ENCODE measurements at places on chromosomes 12 and 14.

DNA sequence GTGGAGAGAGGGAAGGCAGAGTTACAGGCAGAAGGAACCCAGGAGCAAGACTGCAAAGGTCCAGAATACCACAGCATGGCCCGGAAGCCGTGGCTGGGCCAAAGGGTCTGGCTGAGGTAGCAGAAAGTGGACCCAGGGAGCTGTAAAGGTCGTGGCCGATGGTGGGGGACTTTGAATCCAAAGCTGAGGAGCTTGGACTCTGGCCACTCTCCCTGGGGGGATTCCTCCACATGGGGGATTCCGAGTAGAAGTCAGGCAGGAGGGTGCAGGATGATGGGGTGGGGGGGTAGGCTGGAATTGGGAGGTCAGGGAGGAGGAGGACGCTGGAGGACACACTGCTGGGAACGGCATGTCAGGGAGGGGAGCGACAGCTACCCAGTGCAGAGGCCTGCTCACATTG, 125.2 kb downstream of the GCH1 start:
- DNase-seq = no peak

DNA sequence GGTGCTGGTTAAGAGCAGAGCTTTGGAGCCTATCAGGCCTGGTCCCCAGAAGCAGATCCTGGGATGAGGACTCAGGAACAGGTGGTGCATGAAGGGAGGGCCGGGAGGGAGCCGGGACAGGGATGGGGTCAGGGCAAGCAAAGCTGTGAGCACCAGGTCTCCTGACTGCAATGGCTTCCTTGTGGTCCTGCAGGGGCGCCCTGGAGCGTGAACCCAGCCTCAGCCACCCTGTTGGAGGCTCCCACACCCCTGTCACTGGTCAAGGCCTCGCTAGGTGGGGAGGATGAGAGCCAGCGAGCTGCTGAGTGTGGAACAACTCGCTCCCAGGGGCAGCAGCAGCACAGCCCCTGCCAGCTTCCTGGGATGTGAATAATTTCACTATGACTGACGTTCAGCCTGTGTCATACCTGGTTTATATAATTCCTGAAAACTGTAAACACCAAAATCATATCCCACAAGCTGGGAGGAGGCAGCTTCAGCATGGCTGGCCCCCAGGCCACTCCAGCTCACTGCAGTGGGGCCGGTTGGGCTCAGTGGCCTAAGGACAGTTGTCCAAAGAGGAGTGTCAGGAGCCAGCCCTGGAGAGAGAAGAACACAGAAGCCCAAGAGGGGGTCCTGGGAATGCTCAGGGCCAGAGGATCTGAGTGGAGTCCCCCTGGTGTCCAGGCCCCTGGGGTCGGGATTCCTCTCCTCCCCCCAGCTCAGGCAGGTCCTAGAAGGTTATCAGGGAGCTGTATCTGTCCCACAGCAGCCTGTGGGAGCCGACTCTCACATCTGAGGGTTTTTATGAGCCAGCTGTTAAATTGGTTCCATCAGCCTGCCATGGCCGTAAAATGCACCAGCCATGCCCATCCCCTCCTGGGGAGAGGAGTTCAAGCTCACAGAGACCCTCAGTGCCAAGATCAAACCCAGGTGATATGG, 272.9 kb downstream of the ADGRD1 start:
- no peak for DNase-seq

DNA sequence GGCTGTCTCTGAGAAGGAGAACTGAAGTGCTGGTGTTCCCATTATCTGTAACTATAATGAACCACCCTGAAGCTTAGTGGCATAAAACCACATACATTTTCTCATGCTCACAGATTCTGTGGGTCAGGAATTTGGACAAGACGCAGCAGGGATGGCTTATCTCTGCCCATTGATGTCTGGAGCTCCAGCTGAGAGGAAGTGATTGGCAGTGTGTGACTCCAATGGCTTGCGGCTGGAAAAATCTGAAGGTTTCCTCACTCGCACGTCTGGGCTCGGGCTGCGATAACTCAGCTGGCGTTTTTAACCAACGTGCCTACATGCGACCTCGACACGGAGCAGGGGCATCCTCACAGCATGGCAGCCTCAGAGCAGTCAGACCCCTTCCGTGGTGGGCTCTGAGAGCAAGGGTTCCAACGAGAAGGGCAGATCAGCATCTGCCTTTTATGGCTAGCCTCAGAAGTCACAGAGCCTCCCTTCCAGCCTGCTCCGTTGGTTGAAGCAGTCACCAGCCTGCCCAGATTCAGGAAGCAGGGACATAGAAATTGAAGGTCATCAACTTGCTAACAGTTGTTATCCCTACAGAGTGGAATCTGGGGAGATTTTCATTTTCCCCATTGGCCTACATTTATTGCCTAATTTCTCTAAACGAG, 143.3 kb upstream of the BCL2L14 start:
- no peak for DNase-seq

GRCh38 chr12:59761542-59761941, 165.7 kb downstream of the SLC16A7 start:
- no peak for DNase-seq

GRCh38 chr12:52046859-52047258, 4.4 kb upstream of the NR4A1 start:
- DNase-seq = no peak

GRCh38 chr12:41606468-41607445, 418.6 kb downstream of the PDZRN4 start:
- DNase-seq = no peak

DNA sequence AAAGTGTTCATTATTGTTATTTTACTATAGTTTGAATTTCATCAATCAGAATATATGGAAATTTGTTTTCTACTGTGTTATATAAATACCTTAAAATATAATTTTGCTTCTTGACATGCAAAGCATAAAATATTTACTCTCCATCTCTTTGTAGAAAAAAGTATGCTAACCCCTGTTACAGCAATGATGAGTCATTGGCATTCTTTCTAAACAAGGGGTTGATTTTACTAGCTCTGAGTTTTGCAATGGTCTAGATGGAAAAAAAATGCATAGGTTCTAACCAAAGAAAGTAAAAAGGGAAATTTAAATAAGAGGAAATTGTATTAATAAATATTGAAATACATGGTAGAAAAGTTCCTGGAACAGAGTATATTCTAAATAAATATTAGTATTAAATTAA, 990.2 kb upstream of the ATXN7L3B start:
- no peak for DNase-seq

DNA sequence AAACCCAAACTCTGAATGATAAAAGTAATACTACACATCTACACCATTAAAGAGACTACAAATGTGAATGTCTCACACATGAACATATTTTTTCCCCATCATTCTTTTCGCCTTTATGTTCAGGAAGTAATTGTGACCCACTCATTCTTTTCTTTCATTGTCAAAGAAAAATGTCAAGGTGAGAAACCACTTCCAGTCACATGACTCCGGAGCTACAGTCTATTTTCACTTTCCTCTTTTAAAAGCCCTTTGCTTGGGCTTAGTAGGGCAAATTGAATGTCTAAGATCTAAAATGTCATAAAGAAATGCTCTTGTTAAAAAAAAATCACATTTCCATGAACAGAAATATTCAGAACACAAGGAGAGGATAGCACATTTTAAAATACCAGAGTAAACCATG, 461.3 kb downstream of the SOX5 start:
- DNase-seq = no peak

DNA sequence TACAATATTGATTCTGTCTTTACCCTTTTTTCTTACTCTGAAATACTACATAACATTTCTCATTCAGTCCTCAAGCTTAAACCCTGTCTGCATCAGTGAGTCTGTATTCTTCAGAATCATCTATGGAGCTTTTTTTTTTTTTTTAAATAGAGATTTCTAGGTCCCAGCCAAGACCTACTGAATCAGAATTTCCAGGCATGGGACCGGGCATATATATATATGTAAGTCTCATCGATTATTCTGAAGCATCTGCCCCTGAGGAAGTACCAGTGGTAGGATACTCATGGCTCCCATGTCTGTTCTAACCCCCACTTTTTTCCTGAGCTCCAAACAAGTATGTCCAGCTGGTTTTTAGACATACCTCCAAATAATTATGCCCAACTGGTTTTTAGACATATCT, 6.1 kb downstream of the DDX47 start:
- no peak for DNase-seq

DNA sequence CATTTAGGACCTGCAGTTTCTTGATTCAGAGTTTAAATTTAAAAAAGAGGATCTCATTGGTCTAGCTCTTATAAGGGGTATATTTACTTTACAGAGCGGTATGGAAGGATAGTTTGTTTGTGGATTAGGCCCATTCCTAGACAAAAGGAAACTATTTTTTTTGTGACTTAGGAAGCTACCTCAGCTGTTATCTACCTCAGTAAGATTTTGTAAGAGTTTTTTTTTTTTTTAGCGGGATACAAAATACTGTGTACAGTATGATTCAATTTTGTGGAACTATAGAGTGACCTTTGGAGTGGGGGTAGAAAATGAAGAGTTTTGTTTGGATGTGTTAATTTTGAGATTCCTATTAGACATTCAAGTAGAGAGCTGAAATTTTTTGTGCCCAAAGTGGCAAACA, 104.6 kb upstream of the ATF1 start:
- no peak for DNase-seq

DNA sequence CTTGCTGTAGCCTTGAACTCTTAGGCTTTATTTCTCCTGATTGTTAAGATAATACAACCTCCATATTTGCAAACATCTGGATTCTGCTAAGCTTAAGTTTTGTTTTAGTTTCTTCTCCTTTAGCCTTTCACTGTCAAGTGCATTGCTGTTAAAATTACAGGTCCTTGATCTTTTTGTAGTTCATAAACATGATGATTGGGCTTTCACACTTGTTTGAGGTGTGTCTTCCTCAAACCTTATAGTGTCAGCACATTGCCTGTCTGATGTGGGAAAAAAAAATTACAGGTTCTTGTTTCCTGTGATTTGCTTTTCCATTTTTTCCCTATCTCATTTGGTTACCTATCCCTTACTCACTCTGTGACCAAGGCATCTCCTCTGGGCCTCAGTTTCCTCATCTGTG, 59.2 kb downstream of the BICDL1 start:
- no peak for DNase-seq

DNA sequence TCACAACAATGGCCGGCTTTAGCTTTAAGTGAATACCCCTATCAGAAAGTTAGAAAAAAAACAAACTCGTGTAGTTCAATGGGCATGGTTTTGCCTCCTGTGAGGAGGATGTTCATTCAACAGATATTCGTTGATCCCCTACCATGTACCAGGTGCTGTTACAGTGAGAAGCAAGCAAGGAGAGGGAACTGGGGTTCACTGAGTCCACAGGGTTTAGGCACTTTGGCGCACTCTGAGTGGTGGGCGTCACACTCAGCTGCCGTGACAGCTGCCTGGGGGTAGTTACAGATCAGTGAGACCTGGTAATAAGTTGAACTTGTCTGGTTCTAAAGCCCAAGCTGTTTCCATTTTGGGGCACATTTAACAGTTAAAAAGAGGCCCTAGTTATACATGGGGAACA, 74.2 kb downstream of the PAPOLA start:
- no peak for DNase-seq

GRCh38 chr12:86006727-86007126, 132.6 kb downstream of the NTS start:
- DNase-seq = no peak

DNA sequence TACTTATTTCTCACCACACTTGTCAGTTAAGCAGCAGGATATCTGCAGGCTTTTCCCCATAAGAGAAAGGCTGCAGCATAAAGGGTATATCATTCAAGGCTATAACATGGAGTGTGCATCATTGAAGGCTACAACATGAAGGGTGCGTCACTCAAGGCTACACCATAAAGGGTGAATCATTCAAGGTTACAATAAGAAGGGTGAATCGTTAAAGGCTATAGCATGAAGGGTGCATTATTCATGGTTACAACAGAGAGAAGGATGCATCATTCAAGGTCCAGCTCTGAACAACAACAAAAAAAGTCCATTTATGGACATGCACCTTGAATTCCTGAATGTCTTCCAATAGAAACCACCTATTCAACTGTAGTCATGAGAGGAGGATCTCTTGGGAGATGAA, 32.8 kb upstream of the LUM start:
- DNase-seq = no peak

GRCh38 chr12:23008623-23009022, 383.7 kb downstream of the ETNK1 start:
- DNase-seq = no peak

DNA sequence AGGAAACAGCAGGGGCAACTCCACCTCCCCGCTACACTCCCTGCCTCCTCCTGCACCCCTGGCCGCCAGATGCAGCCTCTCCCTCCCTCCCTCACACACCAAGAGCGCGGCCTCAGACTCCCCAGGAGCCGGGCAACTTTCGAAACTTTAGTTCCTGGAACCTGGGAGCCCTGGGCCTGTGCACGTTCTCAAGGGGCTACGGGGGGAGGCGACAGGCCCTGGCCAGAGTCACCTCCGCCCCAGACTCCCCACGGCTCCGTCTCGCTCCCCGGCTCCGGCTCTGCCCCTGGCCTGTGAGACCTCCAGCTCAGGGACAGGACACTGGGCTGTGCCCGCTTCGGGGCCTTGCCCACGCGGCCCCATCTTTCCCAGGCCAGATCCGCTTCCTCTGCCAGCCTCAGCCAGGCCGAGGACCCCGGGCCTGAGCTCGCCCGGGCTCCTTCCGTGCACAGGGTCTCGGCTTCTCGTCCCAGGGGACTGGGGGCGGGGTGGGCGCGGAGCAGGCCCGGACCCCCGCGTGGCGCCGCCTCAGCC, 5.5 kb downstream of the AMN start:
- no peak for DNase-seq

GRCh38 chr14:97219431-97220017, 422.3 kb downstream of the VRK1 start:
- DNase-seq = no peak

GRCh38 chr12:26855337-26855736, 22.3 kb upstream of the ITPR2 start:
- DNase-seq = no peak
